ENCODE measurements at places on chromosomes 1 and 21.

GRCh38 chr1:24635195-24635843, 7.8 kb upstream of the SRRM1 start:
- DNase-seq, result no peak

- DNase-seq, result no peak
Observed at GRCh38 chr1:45976623-45977022, 155.8 kb downstream of the PIK3R3 start.

GRCh38 chr1:34066166-34066565, 98.9 kb downstream of the CSMD2 start:
- DNase-seq, result no peak

GRCh38 chr1:203720242-203720641, 44.7 kb upstream of the LAX1 start:
- no peak for DNase-seq

- DNase-seq, result no peak
Observed at GRCh38 chr1:59285691-59286090, 11.2 kb upstream of the FGGY start.

GRCh38 chr1:2986549-2987305, 34.5 kb upstream of the ACTRT2 start:
- no peak for DNase-seq

DNA sequence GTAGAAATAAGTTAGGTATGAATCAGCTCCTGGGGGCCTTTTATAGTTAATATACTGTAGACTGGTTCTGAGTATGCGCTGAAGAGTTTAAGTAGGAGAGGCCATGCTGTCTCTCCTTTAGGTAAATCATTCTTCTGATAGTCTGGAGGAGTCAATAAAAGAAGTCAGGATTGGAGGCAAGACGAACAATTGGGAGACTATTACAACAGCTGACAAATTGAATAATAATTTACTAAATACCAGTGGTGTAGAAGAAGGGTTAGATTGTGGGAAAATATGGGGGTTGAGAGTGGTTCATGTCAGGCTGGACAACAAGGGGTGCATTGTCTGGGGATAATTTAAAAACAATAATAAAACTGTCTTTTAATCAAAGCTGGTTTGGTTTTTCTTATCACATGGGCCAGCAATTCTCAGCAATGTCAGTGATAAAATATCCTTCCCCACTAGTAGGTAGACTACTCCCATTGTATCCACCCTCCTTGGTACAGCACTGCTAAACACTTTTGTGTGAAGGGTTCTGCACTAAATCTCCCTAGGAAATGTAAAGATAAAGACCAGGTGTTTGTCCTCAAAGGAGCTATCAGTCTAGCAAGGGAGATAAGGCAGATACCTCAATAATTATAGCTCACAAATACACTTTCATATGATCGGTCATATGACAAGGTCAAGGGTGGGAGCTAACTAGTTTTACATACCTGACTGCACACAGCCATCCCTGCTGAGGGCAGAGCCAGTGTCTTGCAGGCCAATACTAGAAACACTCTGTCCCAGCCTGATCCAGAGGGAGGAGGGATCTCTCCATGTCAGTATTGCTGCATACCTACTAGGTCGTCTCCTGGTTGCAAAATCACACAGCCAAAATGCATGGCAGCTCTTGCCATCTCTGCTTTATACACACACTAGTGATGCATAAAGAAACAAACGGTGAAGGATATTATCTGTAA, 299.7 kb downstream of the VAV3 start:
- no peak for DNase-seq

DNA sequence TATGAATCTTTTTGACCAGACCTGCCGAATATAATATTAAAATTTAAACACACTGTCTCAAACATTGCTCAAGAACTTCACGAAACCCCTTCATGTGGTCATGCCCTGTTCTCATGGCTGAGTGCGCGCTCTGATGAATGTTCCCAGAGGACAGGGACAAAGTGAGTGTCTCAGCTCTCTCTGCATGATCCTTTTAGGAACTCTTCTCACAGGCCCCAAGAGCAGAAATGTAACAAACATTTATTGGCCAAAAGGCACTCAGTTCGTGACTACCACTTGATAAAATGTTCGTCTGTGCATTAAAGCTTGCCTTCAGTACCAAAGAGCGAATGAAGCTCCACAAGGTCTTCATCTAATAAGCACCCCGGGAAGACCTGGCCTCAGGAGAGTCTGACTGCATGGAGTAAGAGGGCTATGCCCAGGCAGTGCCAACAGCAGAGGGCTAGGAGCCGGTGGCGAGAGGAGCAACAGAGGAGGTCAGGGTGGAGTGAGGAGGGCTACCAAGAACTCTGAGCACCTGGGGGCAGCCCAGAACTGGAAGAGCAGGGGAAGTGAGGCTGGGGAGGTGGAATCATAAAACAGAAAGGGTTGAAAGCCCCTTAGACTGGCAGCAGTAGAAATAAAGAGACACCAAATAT, 171.1 kb downstream of the RHOU start:
- no peak for DNase-seq

- DNase-seq, result no peak
Observed at GRCh38 chr1:62043154-62043553, 151.5 kb upstream of the L1TD1 start.

- DNase-seq, result no peak
Observed at GRCh38 chr1:110390096-110390495, 730 bp downstream of the SLC16A4 start.

DNA sequence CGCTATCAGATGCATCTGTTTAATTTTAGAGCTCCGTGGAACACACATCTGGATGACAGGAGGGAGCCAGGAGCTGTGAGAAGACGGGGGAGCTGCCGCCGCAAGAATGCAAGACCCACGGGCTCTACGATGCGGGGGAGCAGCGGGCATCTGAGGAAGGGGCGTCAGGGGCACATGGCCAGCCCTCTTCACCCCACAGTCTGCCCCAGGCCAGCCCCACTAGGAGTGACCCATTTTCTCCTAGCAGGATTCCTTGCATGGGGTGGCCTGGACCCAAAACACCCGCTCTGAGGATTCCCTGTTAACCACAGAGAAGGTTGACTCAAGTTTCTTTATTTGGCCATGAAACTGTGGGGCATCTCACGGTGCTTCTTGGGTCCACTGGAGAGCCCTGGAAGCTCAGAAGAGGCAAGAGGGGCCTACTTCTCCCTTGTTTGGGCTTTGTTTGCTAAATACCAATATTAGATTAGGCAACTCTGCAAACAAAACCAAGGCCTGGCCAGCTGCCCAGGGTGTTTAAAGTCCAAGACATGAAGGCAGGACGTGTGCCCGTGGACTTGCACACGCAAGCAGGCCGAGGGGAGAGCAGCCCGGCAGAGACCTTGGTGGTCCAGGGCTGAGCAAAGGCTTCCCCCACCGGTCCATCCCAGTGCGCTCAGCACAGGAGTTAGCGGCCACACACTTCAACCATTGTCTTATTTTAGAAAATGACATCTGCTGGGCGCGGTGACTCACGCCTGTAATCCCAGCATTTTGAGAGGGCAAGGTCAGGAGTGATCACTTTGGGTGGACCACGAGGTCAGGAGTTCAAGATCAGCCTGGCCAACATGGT, 89.8 kb downstream of the DHRS3 start:
- DNase-seq, result no peak

DNA sequence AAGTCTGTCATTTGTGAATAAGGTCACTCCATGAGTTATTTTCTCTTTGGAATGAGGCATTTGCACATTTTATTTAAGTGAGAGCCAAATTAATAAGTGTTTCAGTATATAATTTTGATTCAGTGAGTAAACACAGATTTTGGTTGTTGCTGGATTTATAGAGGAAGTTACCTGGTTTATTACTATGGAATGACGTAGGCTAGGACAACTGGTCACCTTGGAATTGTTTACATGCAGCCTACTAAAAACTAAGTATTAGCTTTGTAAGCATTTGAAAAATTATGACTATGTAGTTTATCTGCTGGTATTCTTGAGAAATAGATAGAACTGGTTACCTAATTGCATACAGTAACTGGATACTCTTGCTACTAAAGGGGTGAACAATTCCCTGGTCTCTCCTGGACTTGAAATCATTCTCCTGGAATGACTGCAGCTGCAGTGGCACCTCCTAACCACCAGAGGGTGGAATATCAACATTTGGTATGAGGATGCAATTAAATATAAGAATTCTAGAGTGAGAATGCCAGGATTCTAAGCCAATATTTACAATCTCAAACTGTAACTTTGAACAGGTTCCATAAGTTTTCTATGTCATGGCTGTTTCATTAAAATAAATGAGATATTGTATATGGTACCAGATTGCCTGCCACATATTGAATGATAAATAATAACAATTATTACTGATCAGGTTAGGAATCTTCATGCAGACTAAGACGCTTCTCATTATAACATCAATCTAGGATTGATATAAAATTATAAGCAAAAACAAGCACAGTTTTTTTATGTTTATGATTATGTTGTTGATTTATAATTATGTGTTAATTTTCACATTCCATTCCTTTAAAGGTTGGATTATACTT, 3.5 kb upstream of the KRTAP27-1 start:
- peak; percentile 46 for DNase-seq

GRCh38 chr1:27934818-27935549, at the start of gene SMPDL3B:
Gene SMPDL3B (plus strand): TSS chr1:27935000. CDS start chr1:27935184, 184 bp downstream.
- peak; percentile 31 for DNase-seq

DNA sequence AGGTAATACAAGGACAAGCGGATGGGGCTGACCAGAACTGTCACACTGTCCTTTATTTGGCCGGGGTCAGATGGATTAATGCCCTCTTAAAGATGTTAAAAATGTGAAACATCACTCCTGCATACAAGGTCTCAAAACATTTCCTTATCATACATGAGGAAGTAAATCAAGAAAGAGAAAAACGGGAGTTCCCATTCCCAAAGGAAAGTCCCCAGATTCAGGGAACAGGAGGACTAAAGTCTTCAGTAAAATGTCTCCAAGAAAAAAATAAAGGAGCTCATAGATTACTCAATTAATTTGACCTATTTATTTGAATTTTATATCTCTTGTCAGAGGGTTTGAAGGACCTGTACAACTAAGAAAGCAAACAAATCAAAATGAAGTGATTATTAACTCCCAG, 13.4 kb upstream of the HSD11B1 start:
- DNase-seq, result no peak

DNA sequence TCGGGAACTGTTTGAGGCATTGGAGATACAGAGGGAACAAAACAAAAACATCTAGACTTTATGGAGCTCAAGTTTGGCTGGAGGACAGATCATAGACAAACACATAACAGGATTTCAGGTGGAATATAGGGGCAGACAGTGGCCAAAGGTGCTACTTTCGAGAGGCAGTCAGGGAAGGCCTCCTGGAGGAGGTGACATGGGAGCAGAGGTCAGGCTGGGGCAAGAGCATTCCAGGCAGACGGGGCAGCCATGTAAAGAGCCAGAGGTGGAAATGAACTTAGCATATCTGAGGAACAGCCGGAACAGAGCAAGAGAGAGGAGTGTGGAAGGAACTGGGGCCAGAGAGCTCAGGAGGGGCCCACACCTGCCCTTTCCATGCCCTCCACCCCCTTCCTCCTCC, 122.3 kb downstream of the DMRTB1 start:
- no peak for DNase-seq

DNA sequence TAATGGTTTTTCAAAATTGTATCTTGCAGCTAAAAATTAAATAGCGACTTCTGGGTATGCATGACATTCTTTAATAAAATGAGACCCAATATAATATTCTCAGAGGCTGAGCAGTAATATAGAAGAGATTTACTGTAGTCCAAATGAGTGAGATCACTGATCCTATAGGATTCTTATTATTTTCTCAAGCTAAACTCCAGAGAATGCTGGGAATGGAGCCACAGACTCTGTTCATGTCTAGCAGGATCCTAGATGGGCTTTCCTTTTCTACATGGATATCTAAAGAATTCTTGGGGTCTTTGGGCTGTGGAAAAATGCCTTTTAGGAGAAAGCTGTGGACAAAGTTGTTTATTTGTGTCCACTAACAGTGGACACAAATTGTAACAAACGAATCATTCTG, 150.7 kb upstream of the ZNF644 start:
- DNase-seq, result no peak

GRCh38 chr1:220689666-220690065, 497 bp upstream of the C1orf115 start:
- no peak for DNase-seq

GRCh38 chr1:171902527-171902926, 61.2 kb downstream of the DNM3 start:
- no peak for DNase-seq

DNA sequence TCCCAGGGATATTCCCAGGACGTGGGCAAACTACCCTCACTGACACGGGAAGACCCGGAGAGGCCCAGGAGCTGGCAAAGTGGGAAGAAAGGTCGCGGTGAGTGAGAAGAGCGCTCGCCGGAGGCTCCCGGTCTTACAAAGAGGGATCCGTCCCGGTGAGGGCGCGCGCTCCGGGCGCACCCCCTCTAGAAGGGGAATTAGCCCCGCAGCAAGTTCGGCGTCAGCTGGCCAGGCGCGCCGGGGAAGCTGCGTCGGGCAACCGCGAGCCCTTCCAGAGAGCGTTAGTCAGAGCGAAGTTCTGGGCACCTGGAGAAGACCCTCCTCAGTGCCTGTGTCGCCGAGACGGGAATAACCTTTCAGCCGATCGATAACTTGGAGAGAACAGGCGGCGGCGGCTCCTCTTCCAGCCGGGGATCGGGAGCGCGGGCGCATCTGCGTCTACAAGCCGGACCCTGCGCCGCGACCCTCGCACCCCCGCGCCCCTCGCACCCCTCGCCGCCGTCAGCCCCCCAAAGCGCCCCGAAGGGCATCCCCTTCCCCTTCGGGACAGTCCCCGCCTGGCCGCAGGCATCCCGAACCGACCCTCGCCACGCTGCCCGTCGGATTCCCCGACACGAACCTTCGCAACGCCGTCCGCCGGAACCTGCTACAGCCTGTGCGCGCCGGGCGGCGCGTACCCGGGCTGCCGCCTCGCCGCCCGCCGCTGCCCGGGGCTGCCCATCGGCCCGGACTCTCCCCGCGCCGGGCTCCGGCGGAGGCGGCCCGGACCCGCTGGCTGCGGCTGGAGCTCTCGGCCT, 485 bp downstream of the SIPA1L2 start:
- peak; percentile 34 for DNase-seq

- DNase-seq, result no peak
Observed at GRCh38 chr1:42886800-42887199, 40.4 kb downstream of the ZNF691 start.

DNA sequence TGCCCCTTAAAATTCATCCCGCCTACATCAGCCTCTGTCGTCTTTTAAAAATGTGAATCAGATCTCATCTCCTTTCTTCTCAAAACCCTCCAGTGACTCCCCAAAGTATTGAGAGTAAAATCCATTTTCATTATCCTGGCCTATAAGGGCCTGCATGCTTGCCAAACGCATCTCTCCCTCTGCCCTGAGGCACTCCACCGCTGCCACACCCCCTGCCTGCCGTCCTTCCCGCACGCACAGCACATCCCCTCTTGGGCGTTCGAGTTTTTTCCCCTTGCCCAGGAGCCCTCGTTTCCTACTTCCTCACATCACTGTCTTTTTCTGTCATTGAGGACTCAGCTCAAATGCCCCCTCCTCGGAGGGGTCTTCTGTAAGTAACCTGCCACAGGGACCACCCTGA, 53.3 kb upstream of the MTR start:
- no peak for DNase-seq
